ENCODE measurements at places on chromosomes 4 and X. TPM values are rescaled to one million over a fixed set of nuclear protein-coding genes. Genes with fewer than 3 reads are reported as not detected.

GRCh38 chr4:31360786-31361185, 640.6 kb downstream of the PCDH7 start:
- no peak for DNase-seq

DNA sequence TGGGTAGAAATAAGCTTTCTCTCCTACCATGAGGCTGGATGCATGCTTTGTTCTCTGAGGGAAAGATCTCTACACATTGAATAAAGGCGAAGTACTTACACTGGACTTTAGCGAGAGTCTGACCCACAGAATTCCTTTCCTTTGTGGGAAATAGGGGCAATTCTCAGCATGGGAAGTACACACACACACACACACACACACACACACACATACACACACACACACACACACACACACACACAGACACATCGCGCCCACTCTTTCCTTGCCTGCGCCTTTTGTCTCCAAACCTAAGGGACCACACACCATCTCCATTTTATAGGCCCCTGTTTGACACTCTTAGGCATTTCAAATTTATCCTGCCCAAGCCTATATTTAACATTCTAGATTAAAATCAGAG, 83.8 kb downstream of the LUZP4 start:
- no peak for DNase-seq

GRCh38 chrX:24547961-24548360, 82.9 kb downstream of the PDK3 start:
- no peak for DNase-seq

DNA sequence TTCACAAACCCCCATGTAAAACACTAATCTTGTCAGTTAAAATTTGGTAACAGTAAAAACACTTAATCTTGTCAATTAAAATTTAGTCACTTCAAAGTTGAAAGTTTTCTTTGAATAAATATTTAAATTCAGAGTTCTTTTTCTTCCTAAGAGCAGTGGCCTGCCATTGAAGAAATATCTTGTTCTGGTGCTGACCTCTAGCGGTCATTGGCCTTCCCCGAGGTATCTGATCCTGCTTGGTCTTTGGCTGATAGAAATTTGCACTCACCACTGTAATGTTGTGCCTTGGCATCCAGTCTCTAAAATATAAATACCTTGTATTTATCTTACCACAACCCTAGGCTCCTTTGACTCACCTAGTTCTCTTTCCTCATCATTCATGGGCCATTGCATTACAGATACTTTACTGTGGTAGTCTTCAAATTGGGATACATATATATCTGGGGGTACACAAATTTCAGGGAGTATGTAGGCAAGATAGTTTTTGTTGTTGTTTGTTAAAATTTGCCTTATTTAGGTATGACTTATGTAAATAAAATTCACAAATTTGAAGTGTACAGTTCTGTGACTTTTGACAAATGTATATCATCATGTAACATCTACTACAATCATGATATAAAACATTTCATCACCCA, 6.7 kb upstream of the ART3 start:
- DNase-seq: peak; percentile 72

- peak; percentile 48 for DNase-seq
Measured at GRCh38 chr4:108834835-108835384, 72.1 kb upstream of the ETNPPL start.

GRCh38 chr4:83905952-83906351, 370.0 kb downstream of the GPAT3 start:
- DNase-seq: peak; percentile 5

GRCh38 chrX:136694431-136695087, 46.6 kb downstream of the CD40LG start:
- peak; percentile 58 for DNase-seq

- no peak for DNase-seq
Measured at GRCh38 chr4:147987252-147987651, 255.4 kb downstream of the ARHGAP10 start.

GRCh38 chr4:134019657-134020056, 181.9 kb downstream of the PABPC4L start:
- no peak for DNase-seq

ADGRA3 gene
- not detected for total RNA-seq

ATP8A1 gene
- 149 TPM for total RNA-seq

PCDH10 gene
- not detected for total RNA-seq

CYSLTR1 gene
- 0.99 TPM for total RNA-seq

PGAM4 gene
- not detected for total RNA-seq

SLIT2 gene
- total RNA-seq: not detected

TRMT2B gene
- 33.9 TPM for total RNA-seq

Measured in OCI-LY7 (cell line).